ENCODE measurements at places on chromosomes 7 and 10. TPM values are rescaled to one million over a fixed set of nuclear protein-coding genes. Genes with fewer than 3 reads are reported as not detected.

DNA sequence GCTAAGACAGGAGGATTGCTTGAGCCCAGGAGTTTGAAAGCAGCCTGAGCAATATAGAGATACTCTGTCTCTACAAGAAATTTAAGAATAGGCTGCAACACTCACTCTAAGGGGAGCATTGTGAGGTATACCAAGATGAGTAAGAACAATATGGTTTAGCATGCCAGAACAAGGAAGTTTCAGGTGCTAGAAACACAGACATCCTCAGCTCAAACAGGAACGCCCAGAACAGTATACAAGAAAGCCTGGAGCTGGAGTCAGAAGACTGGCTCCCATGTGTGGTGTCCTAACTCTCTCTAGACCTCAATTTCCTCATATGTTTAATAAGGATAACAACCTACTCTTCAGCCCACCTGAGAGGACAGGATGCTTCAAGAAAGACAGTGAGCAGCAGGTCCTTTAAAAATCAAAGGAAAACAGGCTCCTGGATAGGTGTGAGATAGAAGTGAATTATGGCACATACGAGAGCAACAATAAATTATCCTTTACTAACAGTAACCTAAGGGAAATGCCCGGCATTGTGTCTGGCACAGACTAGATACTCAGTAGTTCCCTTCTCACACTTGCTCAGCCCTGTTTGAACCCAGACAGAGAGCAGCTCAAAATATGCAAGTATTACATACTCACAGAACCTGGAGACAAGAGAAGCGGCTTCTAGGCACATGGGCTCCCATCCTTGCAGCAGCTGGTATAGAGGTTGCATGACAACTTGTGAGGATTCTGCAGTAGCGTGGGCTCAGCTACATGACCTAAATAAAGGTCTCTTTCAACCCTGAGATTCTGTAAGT, 45.4 kb downstream of the KAT6B start:
- H3K4me3 ChIP-seq: no peak overlapping the region
- H3K36me3 ChIP-seq: 0 out of 2 replicates have a peak, but pooled peaks cover 2% of the 10 kb centered on the region
- H3K4me1 ChIP-seq: peaks cover 32% of the 10 kb centered on the region
- no peak overlapping the region for H3K27ac ChIP-seq
- no peaks in the 10 kb centered on the region for H3K27me3 ChIP-seq

Gene MICU1
- 19.8 TPM for total RNA-seq

DNA sequence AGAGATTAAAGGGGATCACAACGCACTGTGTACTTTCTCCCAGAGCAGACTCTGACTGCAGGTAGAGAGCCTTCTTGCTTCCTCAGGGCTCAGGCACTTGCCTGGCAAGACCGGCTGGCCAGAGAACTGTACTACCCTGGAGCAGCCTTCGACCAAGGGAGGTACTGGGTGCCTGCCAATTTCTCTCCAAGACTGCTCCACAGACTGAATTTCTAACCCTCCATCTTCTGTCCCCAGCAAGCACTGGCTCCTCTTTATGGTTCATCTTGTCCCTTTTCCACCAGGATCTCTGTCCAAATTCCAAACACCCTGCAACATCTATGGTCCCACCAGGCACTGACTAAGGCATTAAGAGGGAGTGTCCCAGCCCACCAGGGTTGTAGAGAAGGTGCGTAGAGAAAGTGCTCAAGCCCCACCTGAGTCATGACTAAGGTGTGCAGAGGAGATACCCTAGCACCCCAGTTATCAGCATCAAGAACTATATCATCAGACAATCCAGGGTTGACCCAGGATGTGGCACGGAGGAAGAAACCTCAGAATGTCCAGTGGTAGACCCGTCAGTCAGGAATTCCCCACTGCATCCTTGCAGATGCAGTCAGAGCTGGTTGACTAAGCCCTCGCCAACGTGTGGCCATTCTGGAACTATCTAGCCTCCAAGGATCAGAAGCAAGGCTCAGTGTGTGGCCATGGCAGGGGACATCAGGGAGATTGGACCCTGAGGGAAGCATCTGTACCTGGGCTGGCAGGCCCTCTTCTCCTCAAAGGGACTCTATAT, 60.9 kb upstream of the CAMK2B start:
- no peak for DNase-seq
- no peak overlapping the region for H3K27ac ChIP-seq
- no peak overlapping the region for H3K4me3 ChIP-seq

Gene CRHR2
- total RNA-seq: not detected

Gene ZNF282
- 31.4 TPM for total RNA-seq

DNA sequence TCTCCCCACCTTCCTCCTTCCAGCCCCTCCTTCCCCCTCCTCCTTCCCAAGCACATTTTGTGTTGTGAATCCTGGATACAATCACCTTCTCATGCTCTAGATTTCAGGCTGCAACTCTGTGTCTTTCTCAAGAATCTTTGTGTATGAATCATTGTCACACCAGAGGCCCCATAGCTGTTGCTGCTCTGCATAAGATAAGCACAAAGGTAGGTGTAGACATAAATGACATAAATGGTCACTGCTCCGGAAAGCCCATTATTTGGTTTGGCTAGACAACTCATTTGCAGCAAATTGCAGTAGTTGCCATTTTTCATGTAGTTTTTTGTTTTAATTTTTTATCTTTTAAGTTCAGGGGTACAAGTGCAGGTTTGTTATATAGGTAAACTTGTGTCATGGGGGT, 216.3 kb upstream of the NRP1 start:
- no peaks in the 10 kb centered on the region for H3K4me1 ChIP-seq
- no peak overlapping the region for H3K27ac ChIP-seq
- DNase-seq: no peak
- H3K4me3 ChIP-seq: no peak overlapping the region
- no peaks in the 10 kb centered on the region for H3K36me3 ChIP-seq

Gene GPER1
- total RNA-seq: 4.9 TPM

DNA sequence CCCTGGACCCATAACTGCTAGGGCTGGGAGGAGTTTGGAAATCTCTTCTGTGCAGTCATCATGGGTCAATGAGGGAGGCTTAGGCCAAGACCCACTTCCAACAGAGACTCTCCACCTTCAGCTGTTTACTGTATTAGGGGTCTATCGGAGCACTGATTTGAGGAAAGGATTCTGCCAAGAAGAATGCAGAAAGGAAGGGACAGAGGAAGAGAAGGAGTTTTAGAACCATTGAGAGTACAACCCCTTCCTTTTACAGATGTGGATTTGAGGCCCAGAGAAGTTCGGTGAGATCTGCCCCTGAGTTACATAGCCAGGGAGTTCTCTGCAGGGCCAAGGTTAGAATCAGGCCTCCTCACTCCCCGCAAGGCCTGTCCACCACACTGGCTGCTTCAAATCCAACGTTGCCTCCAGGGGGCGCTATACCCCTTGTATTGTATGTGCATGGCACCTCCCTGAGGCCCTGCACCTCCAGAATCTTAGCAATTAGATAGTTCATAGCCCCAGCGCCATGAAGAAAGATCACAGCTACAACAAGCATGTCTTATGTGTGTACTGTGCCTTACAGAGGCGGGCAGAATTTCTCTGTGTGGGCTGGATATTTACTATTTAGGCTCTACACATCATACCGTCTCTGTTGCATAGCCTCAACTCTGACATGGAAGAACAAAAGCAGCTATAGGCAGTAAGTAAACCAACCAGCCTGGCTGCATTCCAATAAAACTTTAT, 246.8 kb downstream of the SKIDA1 start:
- no peaks in the 10 kb centered on the region for H3K36me3 ChIP-seq
- no peaks in the 10 kb centered on the region for H3K27me3 ChIP-seq
- peak; percentile 90 for DNase-seq
- H3K27ac ChIP-seq: no peak overlapping the region
- no peak overlapping the region for H3K4me3 ChIP-seq

Gene C10orf105
- total RNA-seq: not detected

- H3K4me3 ChIP-seq: no peak overlapping the region
- H3K4me1 ChIP-seq: no peaks in the 10 kb centered on the region
- H3K27ac ChIP-seq: no peak overlapping the region
- no peak for DNase-seq
Measured at GRCh38 chr7:159195946-159196345, 51.3 kb upstream of the VIPR2 start.

Gene ATP5F1C
- total RNA-seq: 167 TPM

DNA sequence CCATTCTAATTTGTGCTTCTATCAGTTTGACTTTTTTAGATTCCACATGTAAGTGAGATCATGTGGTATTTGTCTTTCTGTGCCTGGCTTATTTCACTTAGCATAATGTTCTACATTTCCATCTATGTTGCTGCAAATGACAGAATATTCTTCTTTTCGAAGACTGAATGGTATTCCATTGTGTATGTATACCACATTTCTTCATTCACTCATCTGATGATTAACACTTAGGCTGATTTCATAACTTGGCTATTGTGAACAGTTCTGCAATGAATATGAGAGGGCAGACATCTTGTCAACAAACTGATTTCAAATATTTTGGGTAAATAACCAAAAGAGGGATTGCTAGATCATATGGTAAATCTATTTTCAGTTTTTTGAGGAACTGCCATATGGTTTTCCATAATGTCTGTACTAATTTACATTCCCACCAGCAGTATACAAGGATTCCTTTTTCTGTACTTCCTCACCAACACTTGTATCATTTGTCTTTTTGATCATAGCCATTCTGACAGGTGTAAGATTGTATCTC, 52.9 kb downstream of the ZNF22 start:
- no peak overlapping the region for H3K27ac ChIP-seq
- DNase-seq: no peak
- H3K4me3 ChIP-seq: no peak overlapping the region
- H3K36me3 ChIP-seq: no peaks in the 10 kb centered on the region
- peaks cover 33% of the 10 kb centered on the region for H3K27me3 ChIP-seq

- no peaks in the 10 kb centered on the region for H3K4me1 ChIP-seq
- no peaks in the 10 kb centered on the region for H3K36me3 ChIP-seq
- H3K27ac ChIP-seq: no peak overlapping the region
- no peaks in the 10 kb centered on the region for H3K27me3 ChIP-seq
- no peak overlapping the region for H3K4me3 ChIP-seq
Measured at GRCh38 chr10:81027706-81028105, 490.0 kb downstream of the SH2D4B start.
